CD4-positive, alpha-beta T cell treated with Interleukin-10 for 1 hour (primary cell): ENCODE measurements at places on chromosomes 5 and 9.
A peak's percentile ranks its signal among the peaks of the same experiment; 100 is the strongest.

- DNase-seq: no peak
These were observed 3.5 kb upstream of the WDR5 start for GRCh38 chr9:134132208-134132870.

DNA sequence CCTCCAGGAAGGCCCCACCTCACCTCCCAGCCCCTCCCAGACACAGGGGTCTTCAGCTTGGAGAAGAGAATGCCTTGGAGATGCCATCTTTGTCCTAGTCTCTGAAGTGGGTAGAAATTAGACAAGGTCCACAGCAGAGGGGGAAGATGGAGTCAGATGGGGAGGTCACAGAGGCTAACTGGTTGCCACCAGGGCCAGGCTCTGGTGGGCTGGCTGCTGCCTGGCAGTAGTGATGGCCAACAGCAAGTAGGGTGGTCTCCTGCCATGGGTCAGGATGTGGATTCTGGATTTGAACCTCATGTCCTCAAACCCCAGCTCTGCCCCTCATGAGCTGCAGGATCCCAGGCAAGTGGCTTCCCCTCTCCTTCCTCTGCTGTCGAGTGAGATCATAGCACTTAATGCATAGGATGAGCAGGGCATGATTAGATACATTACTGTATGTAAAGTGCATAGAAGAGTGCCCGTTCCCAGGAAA lies 38.7 kb upstream of the NEK6 start:
- no peak for DNase-seq

- no peak for DNase-seq
These were observed 21.2 kb upstream of the ZFAND5 start for GRCh38 chr9:72386186-72386585.

GRCh38 chr9:133604214-133604613 lies 5.0 kb downstream of the FAM163B start:
- peak; percentile 30 for DNase-seq

DNA sequence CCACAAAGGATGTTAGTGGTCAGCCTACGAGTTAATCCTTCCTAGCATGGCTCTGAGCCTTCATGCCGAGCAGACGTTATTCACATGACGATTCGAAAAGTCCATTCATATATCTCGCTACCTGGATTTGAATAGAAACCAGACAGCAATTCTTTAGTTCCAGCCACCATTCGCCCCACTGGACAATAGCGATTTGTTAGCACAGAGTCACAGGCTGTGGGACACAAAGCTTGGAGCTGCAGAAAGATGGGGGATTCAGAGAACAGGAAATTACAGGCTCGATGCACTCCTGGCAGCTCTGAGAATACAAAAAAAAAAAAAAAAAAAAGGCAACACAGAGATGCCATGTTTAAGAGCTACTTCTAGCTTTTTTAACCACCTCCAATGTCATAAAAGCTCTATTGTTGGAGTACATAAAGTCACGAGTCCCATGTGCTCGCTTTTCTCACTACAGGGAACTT lies 110.7 kb downstream of the NR6A1 start:
- DNase-seq: no peak

DNA sequence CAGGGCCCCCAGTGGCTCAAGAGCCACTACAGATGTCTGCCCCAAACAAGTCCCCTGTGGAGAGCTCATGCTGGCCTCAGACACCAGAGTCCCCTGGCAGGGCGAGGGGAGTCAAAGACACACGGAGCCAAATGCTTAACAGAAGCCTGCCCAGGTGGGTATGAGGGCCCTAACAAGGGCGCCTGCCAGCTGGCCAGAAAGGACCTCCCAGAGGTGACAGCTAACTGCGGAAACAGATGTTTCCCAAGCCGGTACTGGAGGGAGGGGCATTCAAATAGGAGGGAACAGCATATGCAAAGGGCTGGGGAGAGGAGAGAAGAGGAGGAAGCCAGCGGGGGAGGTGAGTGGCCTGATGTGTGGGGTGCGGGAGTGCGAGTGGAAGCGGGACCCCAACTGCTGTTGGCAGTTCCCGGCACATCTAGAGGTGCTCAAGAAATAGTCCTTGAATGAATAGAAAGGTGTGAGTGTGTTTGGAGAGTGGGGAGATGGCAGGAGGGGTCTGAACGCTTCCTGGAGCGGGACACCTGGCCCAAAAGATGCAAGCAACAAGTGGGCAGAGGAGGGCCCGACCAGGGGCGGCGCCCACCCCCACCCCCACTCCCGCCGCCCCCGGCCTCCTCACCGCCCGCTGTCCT lies 824 bp downstream of the MXD3 start:
- DNase-seq: no peak

GRCh38 chr5:9776525-9776924 lies 146.4 kb upstream of the TAS2R1 start:
- DNase-seq: no peak
